ENCODE measurements at places on chromosomes 16 and 17.

- no peak for DNase-seq
These were observed 45.0 kb downstream of the SRCIN1 start for GRCh38 chr17:38560503-38561318.

DNA sequence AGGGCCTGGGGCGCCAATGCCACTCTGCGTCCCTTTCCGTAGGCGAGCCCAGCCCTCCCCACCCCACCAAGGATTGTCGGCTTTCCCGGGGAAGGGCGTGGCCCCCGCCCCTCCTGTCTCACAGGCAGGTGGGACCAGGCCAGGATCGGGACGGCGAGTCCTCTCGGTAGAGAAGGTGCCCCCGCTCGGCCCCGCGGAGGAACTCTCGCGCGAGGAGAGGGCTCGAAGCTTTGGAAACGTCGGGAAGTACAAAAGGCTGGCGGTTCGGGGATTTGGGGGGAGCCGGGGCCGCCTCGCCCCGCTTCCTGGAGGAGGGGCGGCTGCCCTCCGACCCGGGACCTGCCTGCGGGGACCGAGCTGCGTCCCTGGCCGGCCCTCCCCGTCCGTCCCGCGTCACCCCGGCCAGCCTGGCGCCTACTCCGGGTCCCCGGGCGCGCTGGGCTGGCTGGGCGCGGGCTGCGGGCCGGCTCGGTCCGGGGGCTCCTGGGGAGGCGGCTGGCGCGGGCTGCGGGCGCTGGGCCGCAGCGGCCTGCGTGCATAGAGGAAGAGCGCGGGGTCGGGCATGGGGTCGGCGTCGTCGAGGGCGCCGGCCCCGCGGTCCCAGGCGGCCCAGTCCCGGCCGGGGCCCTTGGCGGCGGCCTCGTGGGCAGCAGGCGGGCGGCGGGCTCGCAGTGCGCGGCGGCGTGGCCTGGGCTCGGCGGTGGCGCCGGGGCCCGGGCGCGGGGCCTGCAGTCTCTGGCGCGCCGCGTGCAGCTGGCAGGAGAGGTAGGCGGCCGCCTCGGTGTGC, 12.6 kb upstream of the CLUH start:
- DNase-seq, result peak; percentile 22

DNA sequence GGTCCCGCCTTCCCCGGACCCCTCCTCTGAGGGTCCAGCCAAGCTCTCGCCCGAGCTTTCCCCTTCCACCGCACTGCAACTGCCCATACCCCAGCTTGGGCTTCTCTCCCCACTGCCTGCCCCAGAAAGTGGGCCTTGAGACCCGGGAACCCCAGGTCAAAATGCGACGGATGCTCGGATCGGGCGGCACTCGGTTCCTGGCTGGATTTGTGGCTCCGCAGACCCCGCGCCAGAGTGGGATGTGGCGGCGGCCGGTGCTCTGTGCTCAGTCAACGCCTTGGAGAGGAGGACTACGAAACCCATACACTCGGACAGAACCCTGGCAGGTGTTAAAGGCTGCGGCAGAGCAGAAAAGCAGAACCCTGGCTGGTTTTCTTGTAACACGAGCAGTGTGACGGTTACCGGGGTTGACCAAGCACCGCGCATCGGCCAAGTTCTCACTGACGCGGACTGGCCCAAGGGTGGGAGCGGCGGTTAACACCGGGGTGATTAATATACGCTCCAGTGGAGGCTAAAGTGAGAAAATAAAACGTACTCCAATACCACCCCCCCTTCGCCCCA, 885 bp upstream of the SLFN13 start:
- peak; percentile 41 for DNase-seq

DNA sequence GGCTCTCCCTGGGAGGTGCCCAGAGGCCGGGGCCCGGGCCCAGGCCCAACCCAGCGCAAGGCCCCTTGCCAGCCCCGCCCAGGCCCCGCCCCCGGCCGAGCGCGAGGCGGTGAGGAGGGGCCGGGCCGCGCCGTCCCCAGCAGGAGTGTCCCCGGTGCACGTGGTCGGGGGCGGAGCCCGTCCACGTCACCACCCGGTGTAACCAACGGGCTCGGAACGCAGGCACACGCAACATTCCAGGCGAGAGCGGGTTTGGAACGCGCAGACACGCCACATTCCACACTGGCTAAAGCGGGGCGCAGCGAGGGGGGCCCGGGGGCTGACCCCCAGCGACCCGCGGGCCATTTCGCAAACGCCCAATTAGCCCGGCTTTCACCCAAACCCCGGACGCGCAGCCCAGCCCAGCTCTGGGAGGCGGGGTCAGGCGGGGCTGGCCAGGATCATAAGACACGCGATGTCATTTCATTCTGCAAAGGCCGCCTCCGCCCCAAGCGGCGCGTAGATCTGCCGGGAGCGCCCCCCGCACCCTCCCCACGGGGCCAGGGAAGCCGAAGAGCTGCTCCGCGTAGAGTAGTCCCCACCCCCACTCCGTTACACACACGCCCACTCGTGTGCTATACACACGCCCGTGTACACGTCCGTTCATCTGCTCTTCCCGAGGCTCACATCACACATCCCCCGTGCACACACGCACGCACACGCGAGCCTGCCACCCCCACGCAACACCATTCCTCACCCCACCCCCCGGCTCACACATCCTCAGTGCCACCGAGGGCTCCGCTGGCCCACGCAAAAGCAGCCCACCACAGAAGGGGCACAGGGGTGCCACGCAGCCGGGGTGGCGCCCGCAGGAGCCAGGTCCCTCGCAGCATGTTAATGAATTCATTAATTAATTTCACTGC, 1.0 kb downstream of the MNT start:
- DNase-seq, result peak; percentile 85

- peak; percentile 73 for DNase-seq
These were observed 1.5 kb upstream of the FAAP100 start for GRCh38 chr17:81553616-81554181.

DNA sequence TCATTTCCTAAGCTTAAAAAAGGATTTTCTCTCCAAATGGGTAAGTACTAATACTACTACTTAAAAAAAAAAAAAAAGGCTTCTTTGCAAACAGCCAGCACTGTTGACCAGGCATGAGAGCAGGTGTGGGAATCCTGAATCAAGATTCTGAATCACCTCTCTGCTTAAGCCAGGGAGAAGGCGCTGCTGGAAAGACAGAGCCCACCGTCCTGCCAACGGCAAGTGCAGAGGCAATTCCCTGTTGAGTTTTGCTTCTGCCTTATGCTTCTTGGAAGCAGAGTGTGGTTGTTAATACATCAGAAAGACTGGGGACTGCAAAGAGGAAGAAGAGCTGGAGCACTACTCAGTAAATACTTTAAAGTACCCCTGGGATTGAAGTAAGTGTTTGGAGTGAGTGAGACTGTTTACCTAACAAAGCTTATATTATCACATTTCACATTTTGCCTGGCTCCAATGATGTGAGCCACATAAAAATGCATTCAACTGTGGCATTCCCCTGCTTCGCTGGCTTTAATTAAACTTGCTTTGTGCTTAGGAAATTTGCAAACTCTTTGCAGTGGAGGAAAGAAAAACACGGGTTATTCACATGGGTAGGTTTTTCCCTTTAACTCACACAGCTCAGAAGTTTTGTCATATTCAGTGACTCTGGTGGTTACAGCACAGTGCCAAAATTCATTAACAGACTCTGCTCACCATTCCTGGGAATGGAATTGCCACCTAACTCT, 86.0 kb upstream of the KIF2B start:
- DNase-seq, result no peak

DNA sequence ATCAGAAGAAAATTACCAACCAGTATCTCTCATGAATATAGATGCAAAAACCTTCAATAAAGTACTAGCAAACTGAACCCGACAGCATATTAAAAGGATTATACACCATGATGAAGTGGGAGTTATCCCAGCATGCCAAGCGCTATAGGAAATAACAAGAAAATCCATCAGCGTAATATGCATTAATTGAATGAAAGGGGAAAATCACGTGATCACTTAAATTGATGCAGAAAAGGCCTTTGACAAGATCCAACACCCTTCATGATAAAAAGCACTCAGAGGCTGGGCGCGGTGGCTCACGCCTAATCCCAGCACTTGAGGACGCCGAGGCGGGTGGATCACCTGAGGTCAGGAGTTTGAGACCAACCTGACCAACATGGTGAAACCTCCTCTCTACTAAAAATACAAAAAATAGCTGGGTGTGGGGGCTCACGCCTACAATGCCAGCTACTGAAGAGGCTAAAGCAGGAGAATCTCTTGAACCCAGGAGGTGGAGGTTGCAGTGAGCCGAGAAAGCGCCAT, 4.8 kb downstream of the CTRB2 start:
- DNase-seq, result no peak

DNA sequence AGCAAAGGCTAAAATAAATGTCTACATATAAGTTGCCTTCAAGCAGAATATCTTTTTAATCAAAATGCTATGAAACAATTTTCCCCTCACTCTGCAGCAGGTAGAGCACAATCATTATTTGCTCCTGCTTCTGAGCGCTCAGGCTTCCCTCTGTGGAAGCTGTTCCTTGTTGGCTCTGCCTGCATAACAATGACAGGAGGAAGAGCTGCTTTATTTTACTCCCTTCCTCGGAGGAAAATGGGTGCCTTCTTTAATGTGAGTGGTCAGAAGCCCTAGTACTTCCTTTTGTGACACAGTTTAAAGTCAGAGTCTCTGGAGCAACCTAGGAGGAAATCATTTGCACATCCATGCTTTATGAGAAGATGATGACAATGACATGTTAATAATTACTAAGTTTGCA, 492.1 kb downstream of the CDH8 start:
- no peak for DNase-seq

DNA sequence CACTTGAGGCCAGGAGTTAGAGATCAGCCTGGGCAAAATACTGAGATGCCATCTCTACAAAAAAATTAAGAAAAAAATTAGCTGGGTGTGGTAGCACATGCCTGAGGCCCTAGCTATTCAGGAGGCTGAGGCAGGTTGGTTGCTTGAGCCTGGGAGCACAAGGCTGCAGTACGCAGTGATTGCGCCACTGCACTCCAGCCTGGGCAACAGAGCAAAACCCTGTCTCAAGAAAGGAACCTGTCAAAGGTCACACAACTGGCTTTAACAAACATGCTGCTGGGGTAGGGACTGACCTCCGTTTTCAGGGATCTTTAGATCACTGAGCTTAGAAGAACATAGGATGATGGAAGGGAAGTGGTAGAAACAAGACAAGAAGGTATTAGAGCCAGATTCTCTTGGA, 95.0 kb downstream of the IRX3 start:
- no peak for DNase-seq

DNA sequence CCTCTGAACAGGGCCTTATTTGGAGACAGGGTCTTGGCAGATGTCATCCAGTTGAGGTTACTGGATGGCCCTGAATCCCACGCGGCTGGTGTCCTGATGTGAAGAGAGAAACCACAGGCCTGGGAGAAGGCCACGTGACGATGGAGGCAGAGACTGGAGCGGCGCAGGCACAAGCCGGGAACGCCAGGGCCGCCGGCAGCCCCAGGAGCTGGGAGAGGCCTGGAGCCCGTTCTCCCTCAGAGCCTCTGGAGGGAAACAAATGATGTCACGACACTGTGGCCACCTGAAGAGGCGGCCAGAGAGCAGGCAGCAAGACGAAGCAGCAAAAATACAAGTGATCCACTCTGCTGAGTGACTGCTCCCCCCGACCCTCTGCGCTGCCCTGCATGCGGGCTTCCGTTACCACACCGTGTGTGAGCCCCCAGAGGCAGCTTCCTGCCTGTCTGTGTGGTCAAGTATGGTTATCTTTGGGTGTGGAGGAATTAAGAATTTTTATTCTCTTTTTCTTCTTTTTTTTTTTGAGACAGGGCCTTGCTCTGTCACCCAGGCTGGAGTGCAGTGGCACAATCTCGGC, 11.6 kb downstream of the CD7 start:
- no peak for DNase-seq

- DNase-seq, result no peak
These were observed 21.2 kb downstream of the MTHFSD start for GRCh38 chr16:86533767-86534351.

DNA sequence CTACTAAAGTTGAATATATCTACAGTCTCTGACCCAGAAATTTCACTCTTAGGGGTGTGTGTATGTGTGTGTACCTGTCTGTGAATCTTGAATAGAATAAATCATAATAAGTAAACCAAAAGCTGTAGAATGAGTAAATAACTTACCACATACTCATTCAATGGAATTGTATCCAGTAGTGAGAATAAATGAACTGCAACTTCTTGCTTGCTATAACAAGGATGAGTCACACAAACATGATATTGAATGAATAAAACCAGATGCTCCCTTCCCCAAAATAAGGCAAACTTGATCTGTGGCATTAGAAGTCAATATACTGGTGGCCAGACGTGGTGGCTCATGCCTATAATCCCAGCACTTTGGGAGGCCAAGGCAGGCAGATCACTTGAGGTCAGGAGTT, 259.8 kb upstream of the MON1B start:
- DNase-seq, result no peak

DNA sequence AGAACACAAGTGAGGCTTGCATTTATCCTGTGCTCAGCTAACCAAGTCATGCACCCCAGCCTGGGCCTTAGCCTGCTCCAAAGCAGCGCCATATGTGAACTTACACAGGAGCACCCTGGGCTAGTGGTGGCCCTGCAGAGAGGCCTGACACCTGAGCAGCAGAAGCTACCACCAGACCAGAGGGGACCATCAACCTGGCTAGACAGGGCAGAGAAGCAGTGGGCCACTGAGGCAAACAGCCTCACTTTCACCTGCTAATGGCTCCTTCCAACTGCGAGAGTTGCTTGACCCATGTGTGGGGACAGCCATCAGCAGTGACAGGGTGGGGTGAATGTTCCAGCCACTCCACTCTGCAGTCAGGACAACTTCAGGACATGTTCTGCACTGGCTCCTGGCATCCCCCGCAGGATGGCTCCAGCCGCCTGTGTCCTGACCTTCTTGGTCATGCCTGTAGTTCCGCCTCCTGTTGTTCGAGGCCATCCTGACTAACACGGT, 2.9 kb upstream of the C16orf95 start:
- no peak for DNase-seq

DNA sequence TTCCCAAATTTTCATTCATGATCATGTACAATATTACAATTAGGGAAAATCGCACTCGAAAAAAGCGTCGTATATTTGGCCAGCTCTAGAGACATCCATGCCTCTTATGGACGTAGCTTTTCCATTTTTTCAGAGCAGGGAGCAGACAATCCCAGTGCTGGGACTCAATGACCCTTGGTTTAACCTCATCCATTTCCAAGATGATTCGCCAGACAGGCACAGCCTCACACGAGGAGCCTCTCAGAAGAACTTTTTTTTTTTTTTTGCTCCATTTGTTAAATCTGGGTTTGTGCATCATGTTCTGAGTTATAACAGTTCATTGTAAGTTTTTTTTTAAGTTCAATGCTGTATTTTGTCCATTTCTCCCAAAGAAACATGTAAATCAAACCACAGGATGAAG, 92.1 kb downstream of the ZDHHC7 start:
- no peak for DNase-seq

GRCh38 chr16:67443265-67443664, 12.3 kb downstream of the HSD11B2 start:
- DNase-seq, result no peak

DNA sequence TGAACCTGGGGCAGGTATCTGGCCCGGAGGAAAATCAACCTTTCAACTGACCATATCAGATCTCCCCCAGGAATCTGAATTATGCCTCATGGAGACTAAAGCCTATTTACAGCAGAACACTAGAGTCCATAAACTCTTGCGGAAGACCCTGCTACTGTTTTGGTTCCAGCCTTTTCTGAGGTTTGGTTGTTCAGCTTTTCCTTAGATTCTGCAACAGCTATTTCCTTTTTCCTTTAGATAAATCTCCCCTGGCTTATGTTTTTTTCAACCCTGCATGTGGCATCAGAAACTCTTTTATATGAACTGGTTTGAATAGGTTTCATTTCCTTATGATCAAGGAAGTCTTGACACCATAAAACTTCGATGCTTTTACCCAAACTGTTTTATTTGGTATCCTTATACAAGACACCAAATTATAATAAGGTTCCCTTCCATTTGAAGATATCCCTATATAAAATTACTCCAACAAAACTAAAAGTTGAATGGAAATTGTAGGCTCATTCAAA, 13.1 kb downstream of the SPOP start:
- no peak for DNase-seq

GRCh38 chr17:16917671-16918394, 54.1 kb downstream of the TNFRSF13B start:
- no peak for DNase-seq
